ENCODE measurements at places on chromosomes 7 and 10.

DNA sequence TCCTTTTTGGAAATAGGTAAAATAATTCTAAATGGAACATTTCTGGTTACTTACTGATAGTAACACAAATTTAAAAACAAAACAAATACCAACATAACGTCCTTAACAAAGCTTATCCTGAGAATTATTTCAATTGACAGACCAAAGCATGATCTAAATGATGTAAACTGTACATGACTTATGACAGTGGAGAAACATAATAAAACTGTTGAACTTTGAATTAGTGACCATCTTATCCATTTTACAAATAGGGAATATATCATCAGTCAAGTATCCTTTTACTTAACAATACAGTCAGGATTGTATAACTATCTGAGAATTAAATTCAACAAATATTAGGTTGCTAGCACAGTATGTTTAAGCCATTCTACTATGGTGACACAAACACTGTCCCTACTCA lies 2.4 kb downstream of the IPMK start:
- DNase-seq = no peak

GRCh38 chr7:296373-296945 lies 6.5 kb downstream of the FOXL3 start:
- DNase-seq = no peak

GRCh38 chr10:4663162-4663992 lies 162.6 kb upstream of the AKR1E2 start:
- no peak for DNase-seq

GRCh38 chr10:62657244-62657835 lies 147.2 kb upstream of the ADO start:
- no peak for DNase-seq

- DNase-seq = peak; percentile 6
These were observed 20.8 kb upstream of the HYAL4 start for GRCh38 chr7:123823898-123824753.

DNA sequence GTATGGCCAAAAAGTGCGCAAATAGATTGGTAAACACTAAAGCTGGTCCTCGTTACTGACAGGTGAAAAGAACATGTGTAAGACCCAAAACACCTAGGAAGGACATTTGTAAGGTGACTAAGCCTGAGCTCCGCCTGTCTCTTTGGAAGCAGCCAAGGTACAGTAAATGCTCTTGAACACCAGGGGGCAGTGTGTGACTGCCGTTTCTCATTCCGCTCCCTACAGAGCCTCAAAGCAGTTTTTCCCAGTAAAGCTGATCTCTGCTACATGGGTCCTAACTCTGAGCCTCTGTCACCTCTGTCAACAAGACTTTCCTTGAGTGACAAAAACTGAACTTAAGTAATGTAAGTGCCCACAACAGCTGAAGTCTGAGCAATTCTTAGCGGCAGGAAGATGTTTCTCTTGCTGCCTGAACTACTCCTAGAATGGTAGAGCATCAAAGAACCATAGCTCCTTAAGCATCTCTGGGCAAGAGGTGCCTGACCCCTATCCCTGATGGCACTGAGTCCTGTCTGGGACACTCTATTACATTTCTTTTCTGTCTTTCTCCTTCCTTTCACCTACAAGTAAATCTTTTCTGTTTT lies 238.0 kb upstream of the INHBA start:
- peak; percentile 35 for DNase-seq

GRCh38 chr7:157347217-157347904 lies 10.6 kb downstream of the DNAJB6 start:
- DNase-seq = no peak

DNA sequence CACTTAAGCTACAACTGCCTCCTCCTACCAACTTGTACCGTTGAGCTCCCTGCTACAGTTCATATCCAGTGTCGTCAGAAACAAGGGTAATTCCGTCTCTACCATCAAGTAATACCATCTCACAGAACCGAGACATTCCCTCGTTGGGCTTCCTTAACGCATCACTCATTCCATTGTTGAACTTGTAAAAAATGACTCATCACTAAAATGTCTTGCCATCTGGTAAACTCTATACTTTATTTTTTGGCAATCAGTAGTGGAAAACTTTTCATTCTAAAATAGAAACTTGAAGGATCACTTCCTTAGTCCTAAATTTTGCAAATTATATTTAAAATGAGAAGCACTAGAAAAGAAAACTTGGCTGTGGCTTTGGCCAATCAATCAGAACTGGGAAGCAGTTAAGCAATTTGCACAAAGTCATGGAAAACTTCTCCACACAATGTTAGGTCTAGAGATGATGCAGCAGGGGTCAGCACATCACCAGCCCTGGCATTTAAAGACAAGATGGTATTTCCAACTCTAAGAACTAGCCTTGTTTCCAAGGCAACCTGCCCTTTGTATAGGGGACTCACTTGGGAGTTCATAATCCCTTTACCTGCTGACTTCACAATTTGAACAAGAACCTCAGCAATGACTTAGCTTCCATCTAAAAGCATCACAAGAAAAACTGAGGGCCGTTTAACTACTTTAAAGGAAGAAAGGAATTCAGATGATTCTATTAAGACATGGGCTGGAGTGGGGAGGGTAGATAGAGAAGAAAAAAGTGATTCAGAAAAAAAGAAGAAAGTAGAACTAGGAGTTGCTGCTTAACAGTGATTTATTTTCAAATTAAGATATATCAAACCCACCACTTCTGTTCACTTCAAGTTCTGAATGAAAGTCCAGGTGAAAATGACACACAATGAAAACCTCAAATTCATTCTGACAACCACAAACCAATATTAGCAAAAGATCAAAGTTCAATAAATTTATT lies 288.1 kb downstream of the PARD3 start:
- DNase-seq = no peak

- DNase-seq = no peak
These were observed 123.4 kb downstream of the SNX13 start for GRCh38 chr7:17816903-17817302.

DNA sequence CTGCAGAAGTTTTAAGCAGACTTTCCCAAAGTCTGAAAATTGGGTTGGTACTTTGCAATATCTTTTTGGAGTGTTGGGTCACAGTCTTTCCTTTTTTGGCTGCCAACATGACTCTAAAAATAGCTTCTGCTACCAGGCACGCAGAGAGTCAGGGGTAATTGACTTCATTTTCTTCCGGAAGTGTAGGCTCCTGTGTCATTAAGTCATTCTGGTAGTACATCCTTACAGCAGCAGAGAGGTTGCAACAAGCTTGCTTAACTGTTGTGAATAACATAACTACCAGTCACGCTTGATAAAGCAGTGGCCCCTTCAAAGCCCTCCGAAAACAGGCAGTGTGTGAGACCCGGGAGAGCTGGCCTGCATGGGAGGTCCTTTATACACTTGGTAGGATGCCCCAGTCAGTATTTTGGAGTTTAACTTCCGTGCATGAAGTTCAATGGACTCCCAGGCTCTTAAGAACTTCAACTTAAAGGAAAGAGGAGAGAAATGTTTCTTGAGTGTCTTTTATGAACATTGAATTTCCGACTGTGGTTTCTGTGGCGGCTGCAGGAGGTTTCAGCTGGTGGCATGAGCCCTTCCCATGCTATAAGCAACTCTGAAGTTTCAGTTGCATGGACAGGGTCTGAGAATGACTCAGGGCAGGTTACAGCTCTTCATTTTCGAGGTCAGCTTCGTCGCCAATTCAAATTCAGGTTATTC lies 310.7 kb downstream of the GALNT17 start:
- DNase-seq = no peak

DNA sequence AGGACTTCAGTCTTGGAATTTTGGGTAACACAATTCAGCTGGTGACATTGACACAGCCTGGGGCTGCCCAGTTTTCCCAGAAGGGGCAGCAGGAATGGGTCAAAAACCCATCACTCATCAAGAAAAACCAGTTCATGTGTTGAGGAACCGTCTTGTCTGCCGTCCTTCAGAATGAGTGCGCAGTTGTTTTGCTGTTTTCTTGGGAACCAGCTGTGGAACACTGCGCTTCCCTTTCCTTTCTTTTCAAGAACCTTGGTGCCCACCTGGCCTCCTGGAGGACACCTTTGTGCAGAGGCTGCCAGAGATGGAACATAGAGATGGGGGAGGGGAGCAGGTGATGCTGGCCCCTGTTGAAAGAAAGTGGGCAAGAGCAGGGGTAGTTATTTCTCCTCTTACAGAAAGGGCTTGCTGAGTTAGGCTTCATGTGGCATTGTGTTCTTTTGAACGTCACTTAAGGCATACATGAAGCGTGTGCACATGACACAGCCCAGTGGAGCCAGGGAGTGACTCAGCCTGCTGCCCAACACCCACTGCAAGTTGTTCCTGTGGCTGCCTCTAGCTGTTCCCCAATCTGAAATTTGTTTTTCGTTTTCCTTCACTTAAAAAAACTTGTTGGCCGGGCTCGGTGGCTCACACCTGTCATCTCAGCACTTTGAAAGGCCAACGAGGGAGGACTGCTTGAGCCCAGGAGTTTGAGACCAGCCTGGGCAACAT lies 87.4 kb upstream of the TNS3 start:
- no peak for DNase-seq

DNA sequence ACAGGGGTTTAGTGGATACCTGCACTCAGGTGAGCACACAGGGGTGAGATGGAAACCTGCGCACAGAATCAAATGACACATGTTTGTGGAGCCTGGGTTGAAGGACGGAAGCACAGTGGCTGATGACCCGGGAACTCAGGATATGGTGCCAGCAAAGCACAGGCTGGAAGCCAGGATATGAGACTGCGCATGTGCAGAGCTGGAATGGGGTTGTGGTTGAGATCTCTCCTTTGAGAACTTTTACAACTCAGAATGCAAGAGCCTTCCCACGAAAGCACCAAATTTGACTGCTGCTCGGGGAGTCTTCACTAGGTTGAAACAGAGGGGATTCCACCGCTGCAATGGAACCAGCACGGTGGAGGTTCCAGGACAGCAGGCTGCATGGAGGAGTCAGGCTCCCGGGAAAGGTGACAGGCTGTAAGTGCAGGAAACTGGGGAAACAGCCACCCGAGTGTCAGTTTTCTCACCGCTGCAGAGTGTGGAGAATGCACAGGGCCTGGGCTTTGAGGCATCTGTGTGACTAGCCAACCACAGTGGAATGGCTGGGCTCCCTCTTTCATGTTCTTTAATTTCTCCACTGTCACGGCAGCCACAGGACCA lies 133.4 kb upstream of the TCERG1L start:
- no peak for DNase-seq

DNA sequence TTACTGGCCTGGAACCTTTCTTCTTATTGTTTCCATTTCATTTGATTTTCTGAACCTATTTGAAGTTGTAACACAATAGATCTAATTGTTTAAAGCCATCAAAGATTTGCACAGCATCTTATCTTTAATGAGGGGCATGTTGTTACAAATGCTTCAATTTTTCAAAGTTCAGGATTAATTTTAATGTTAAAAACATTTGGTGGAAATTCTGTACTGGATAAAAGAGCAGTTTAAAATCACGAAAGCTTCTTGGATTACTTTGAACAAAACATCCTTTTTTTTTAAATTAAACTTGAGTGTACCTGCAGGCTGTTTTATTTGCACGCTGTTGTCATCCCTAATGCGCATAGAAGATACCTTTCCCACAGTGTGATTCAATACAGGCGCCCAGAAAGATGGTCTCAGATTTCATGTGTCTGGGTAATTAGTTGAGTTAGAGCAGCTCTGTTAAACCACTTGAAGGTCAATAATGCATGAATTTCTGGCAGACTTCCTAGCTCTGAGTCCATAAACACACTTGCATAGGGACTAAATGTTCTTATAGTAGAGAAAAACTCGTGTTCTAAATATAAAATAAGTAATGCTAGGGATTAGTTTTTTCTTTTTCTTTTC lies 29.3 kb upstream of the DDX50 start:
- no peak for DNase-seq

GRCh38 chr7:16295558-16295957 lies 125.8 kb downstream of the CRPPA start:
- no peak for DNase-seq

GRCh38 chr10:96833220-96834001 lies 1.3 kb downstream of the LCOR start:
- no peak for DNase-seq

DNA sequence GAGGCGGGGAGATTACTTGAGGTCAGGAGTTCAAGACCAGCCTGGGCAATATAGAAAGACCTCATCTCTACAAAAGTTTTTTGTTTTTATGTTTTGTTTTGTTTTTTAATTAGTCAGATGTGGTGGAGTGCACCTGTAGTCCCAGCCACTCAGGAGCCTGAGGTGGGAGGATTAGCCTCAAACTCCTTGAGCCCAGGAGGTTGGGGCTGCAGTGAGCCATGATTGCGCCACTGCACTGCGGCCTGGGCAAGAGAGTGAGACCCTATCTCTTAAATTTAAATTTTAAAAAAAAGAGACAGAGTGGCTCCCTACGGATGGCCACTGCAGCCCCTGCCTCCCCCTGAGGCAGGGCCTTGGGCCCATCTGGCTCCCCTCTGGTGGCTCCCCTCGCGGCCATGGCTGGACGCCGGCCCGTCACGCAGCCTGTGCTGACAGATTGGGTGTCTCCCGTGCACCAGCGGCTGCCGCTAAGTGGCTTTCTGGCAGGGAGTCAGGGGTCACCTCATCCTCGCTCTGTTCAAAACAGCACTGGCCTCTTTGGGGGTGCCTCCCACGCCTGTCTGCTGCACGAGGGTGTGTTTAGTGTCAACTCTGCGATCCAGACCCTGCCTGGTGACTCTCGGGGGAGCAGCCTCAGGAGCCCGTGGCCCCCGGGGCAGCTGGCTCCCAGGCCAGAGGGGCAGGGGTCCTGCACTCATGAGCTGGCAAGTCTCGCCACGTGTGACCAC lies 44.4 kb upstream of the ELN start:
- no peak for DNase-seq

GRCh38 chr7:106415433-106415832 lies 130.7 kb upstream of the NAMPT start:
- DNase-seq = no peak

GRCh38 chr7:139421123-139421522 lies 61.4 kb downstream of the LUC7L2 start:
- no peak for DNase-seq

- no peak for DNase-seq
These were observed 232.6 kb upstream of the CDC14C start for GRCh38 chr7:48691788-48692187.

DNA sequence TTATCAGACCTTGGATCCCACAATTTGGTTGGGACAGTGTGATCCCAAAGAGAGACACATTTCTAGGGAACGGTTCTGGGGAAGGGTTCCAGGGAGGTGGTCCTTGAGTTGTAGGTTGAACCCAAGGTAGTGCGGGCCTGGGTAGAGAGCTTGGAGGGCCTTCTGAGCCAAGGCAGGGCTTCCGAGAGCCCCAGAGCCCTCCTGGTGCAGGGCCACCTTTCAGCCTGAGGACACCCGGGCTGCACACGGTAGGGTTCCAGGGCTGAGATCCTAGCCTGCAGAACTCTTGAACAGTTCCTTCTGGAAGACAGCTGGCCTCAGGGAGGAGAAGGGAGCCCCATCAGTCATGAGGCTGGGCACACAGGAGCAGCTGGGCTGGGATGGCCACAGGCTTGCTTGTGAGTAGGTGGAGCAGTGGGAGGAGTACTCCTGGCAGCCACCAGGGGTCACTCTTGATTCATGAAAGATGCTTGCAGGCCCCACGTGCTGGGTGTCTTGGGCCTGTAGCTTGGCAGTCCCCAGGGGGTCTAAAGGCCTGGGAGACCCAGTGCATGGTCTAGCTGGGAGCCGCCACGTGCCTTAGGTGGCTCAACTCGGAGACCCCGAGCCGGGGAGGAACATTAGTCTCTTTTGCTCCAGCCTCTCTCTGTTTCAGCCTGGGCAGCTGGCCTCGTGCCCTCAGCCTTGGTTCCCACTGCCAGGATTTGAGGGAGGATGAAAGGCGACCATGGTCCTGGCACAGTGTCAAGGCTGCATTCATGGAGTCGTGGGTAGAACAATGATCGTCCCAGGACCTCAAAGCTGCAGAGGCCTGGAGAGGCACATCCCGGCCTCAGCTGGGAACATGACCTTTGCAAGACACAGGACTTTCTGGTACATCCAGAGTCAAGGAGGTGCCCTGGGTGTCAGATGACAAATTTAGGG lies 381.6 kb downstream of the TYW1 start:
- DNase-seq = peak; percentile 52
